Activated naive CD4-positive, alpha-beta T cell treated with anti-CD3 and anti-CD28 coated beads, Interleukin-2, amount 50 U/mL, for 16 hours (primary cell): ENCODE measurements at places on chromosomes 12 and 14.

DNA sequence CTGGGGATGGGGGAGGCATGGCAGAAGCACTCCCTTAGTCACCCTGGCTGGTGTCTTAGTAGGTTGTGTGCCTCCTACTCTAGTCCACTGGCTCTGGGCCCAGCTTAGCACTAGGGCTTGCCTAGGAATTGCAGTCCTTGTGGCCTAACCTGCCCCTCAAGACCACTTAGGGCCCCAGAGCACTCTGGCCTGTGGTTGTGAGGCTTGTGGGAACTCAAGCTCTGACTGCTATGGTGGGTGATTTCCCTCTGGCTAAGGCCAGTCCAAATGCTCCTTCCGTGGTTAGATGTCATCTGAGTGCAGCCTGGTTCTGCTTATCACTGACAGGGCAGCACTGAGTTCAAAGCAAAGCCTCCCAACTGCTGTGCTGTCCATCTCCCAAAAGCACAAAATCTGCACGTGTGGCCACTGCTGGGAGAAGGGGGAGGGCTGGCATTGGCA is 20.2 kb downstream of the FGD4 start:
- no peak for DNase-seq

GRCh38 chr12:90274407-90274806 is 565.8 kb upstream of the ATP2B1 start:
- no peak for DNase-seq

DNA sequence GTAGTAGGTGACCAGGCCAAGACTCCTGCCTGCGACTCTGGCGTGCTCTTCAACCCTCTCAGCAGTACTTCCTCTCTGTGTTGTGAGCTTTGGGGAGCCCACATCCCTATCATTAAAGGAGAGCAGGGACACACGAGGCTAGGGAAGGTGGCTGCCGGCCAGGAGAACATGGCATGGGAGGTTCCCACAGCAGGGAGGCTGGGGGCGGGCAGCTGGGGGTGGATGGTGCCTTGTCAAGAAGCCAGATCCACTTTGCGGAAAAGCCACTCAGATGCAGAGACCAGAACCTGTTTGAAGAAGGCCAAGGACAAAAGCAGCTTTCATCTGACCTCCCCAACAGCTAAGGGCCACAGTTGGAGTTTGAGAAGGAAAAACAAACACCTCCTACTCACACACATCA is 198.6 kb downstream of the BCL11B start:
- DNase-seq, result no peak

DNA sequence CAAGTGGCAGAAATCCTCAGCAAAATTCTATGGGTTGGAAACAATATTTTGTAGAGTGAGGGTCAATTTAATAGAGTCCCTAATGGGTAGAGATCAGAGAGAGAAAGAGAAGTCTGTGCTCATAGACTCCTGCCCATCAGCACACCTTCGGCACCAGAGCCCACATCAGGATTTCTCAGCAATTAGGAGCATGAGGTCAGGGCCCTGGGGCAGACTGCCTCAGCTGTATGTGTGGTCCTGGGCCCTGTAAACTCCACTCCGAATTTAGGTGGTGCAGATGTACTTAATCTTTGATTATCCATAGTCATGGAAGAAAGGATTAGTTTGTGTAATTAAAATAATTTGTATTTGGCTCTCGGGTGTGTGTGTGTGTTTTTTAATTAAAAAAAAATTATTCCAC is 372.6 kb downstream of the AEBP2 start:
- DNase-seq, result no peak

- no peak for DNase-seq
Measured at GRCh38 chr12:29304388-29304787, 76.6 kb downstream of the ERGIC2 start.

- DNase-seq, result peak; percentile 72
Measured at GRCh38 chr14:24339284-24340151, at the start of gene RIPK3. Gene RIPK3, minus strand, starts transcription at chr14:24339991. Its CDS starts 165 bp downstream, at chr14:24339826.

GRCh38 chr14:36111822-36112583 is 64.5 kb downstream of the PTCSC3 start:
- DNase-seq, result no peak

GRCh38 chr14:103879570-103880347 is 32.4 kb upstream of the PPP1R13B start:
- DNase-seq, result no peak

GRCh38 chr14:104647467-104648043 is 41.9 kb upstream of the INF2 start:
- no peak for DNase-seq

DNA sequence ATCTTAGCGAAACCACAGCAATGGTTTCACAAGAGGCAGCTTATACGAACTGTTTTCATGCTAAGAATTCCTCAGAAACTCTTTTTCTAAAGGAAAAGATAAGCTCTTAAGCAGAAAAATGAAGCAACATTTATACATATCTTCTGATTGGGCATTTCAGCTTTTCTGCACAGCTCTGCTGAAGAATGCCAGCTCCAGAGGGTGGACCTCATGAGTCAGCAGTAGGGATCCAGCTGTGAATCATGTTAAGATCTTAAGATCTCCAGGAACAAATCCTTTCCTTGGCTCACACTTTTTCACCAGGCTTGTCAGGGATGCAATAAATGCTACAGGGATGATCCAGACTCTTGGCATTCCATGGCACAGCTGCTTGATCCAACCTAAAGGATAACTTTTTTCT is 477.1 kb upstream of the CCDC196 start:
- DNase-seq, result no peak

- DNase-seq, result no peak
Measured at GRCh38 chr14:95304342-95304741, 15.4 kb downstream of the CLMN start.

GRCh38 chr12:87848248-87848868 is 180.8 kb downstream of the C12orf50 start:
- no peak for DNase-seq

DNA sequence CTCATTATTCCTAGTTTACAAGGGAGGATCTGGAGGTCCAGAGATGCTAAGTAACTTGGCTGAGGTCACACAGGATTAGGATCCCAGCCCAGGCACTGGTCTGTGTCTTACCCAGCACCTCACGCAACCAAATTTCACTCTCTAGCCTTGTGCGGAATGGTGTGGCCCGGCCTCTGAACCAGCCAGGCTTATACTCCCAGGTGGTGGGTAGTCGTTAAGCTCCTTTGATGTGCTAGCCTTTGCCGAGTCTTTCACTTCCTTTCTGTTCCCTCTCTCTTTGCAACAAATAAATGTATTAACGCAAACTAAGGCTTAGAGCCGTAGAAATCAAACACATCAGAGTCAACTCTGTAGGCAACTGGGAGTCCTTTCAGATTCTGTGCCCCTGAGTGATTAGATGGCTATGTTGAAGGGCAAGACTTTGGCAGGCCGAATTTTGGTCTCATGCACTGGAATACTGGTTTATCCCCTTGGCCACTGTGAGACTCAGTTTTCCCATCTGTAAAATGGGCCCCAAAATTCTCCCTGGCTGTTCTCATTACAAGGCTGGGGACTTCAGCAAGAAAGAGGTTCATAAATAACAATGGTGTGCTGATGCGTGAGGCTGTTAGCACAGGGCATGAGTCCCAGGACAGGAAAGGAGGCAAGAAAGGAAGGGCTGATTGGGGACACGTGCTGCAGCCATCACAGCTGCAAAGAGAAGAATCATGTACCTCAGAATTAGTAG is 126.3 kb downstream of the AACS start:
- DNase-seq, result no peak

DNA sequence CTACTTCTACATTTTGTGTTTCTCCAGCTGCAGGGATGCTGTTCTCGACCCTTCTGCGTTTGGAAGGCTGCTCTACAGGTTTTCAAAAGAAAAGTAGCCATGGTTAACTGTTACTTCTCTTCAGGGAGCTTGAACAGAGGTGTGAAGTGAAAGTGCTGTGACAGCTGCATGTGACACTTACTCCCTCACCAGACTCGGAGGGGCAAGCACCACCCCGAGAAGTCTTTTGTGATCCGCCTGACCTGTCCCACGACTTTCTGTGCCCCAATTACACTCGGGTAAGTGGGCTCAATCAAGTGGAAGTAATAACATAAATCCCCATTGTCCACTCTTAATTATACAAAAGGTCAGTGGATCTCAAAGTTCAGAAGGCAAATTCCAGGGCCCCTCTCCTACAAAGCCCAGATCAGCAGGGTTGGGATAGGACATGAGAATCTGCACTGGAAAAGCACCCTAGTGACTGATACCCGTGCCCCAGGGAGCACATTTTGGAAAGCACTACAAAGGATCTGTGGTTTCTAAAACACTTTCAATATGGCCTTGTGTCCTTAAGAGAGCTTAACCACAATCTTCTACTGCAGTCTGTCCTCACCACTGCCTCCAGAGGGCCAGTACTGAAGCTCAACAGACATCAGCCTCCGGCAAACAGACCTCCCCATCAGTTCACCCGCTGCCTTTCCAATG is 11.5 kb downstream of the FICD start:
- no peak for DNase-seq

DNA sequence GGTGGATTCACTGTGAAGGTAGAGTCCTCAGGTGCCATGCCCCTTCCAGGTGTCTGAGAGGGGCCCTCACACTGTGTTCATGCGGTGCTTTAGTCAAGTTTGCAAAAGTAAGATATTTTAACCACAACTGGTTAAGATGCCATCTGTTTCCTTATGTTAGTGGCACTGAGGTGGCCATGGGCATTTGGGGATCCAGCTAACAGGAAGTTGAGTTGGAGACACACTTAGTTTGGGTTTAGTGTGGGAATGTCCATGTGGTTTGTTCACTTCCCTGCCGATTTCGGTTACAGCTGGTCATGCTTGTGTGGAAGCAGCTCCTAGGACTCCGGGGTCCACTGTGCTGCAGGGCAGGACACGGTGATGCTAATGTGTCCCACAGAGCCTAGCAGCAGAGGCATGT is 17.3 kb upstream of the ABHD12B start:
- no peak for DNase-seq

DNA sequence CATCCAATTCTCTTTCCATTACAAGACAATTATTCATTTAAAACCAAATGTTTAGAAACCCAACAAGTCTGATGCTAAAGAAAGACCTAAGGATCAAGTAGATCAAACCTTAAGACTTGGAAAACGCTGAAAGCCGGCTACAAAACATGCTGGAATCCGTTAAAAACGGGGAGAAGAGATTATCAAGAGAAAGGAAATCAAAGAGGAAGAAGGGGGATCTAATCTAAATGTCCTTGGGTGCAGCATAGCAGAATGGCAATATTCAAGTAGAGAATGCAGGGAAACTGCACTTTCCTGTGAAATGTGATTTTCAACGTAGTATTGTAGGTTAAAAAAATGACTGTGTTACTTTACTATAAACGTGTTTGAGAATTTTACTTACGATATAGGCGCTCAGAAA is 1.3 kb downstream of the PPP1R13B start:
- DNase-seq, result no peak

DNA sequence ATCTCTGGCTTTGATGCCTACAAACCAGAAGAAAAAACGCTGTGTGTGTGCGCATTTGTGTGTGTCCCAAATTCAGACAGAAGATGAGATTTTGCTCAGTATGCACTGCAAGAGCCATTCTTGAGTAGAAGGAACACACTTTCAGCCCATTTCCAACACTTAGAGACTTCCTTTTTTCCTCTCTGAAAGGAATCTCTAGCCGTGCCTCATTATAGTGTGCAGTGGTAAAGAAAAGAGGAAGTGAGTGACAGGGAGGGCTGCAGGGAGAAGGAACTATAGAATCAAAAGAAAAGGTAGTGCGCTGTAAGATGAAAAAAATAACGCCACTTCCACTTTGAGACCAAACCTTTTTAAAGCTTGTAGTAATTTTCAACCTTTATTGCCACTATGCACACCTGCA is 1400.9 kb upstream of the FLRT2 start:
- DNase-seq, result no peak

DNA sequence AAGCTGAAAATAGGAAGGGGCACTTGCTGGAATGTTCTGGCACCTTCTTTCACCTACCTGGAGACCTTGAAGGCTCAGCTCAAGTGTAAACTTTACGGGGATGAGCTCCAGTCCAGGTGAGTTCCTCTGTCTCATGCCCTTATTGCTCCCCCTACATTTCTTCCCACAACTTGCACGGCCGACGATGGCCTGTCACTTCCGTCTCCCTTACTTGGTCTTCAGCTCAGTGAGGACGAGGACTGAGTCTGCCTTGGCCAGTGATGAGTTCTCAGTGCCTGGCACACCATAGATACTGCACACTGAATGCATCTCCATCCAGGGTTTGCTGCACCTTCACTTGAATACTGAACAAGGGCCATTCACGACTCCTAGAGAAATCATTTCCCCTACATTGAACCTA is 21.4 kb downstream of the ADGRD1 start:
- DNase-seq, result no peak

DNA sequence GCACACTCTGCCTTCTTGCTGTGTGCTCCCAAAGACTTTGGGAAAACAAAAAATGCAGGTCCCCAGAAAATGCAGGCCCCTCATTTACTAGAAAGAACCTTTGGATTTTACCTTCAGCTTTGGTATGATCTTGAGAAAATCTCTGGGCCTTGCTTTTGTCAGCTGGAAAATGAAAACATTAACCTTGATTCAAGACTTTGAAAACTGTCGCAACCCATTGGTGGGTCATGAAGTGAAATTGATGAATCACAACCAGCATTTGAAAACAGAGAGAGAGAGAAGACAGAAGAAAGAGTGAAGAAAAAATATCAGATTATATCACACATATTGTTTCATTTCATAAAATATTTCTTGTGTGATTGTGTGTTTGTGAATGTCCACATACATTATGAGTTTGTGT is 322.5 kb downstream of the ZFP36L1 start:
- no peak for DNase-seq

- no peak for DNase-seq
Measured at GRCh38 chr14:34190717-34191116, 239.8 kb upstream of the EGLN3 start.

DNA sequence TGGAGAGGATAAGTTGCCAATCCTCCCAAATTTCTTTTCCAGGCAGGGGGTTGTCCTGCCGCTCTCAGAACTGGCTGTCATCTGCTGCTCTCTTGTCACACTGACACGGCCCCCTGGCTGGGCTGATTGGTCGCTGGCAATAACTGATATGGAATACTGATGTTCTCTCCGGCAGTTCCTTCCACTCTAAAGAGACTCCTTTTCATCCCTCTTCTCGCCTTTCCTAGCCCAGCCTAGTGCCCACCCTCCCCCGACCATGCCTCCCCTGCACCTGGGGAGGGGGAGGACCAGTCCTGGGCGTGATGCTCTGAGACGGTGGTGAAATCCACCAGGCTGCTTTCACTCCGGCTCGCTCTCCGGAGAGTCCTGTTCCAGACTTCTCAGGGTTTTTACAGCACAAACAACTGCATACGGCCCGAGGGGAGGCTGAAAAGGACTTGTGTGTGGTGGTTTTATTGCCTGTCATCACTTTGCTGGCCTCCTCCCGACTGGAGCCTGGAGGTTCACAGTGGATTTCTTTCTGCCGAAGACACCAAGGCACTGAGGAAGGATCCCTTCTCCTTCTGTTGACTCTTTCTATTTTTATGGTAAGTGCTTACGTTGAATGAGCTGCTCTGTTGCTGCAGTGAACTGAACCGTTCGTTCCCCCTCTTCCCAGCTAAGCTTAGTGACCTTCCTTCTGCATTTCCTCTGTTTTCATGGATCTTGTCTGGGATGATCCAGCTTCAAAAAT is at the start of gene ANO4:
Gene ANO4 (plus strand): TSS at position 336 of the 733 bp plus-strand sequence. CDS start 107,010 bp downstream, outside the sequence.
- no peak for DNase-seq

DNA sequence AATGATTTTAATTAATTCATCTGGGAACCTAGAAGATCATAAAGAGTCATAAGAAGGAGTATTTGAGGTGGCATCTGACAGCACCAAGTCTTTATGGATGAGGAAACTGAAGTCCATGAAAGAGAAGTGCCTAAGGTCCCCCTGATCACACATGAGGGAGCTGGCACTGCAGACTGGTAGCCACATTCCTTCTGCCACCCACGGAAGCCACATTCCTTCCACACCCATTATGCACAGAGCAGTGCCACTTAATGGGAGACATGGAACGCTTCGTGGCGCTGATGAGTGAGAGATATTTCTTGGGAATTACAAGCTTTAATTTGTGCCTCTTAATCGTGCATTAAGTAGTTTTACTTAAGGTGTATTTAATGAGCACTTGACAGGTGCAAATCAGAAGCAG is 139.3 kb upstream of the NTF3 start:
- DNase-seq, result no peak
